ENCODE measurements at places on chromosomes 13 and 19.

DNA sequence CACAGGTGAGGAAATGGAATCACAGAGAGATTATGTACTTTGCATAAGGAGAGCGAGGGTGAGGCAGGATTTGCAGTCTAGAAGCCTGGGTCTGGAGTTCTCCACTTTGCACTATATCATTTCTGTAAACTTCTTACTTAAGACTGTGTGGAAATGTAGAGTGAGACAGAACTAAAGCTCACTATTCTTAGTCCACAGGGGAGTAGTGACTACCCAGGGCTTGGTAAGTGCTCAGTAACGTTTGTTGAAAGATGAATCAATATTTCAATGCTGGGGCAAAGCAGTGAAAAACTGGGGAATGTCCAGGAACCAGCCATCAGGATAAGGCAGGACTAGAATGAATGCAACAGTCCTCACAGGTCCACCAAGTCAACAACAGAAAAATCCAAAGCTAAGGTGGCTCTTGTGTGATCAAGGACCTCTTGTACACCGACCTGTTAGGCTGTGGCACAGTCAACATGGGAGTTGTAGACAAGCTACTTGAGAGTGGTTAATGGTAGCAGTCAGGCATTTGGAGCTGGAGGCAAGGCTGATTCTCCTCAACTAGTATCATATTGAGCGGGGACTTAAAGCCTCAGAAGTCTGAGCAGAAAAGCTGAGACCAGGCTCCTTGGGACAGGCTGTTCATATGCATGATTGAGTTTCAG, 929 bp upstream of the TNFSF13B start:
- no peak for DNase-seq

DNA sequence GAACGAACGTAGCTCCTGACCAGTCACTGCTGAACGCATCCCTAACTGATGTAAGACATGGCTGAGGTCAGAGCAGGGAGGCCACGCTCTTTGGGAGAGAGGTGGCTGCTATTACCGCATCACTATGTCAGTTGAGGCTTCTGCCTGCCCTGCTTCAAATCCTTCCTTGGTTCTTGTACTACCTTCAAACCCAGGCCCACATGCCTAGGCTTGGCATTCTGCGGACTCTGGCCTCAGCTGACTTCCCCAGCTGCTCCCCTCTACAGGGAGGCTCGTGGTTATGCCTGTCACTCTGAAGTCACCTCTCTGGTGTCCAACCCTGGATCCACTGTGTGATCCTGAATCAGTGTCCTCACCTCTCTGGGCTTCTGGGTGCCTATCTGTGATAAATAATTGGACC, 14.8 kb upstream of the MEIS3 start:
- no peak for DNase-seq

DNA sequence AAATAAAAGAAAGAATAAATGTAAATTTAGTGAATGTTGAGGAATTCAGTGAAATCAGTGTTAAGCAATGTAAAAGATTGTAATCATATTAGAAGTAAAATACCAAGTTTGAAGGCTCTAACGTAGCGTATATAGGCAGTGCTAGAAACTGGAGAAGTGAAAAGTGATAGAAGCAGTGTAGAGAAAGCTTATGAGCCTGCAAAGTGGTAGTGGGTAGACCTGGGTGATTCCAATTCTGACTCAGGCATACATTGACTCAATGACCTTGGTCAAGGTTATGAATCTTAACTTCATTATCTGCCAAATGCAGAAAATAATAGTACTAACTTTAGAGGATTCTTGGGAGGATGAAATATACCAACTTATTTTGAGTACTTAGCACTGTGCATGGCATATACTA, 4.1 kb downstream of the SLC10A2 start:
- no peak for DNase-seq

DNA sequence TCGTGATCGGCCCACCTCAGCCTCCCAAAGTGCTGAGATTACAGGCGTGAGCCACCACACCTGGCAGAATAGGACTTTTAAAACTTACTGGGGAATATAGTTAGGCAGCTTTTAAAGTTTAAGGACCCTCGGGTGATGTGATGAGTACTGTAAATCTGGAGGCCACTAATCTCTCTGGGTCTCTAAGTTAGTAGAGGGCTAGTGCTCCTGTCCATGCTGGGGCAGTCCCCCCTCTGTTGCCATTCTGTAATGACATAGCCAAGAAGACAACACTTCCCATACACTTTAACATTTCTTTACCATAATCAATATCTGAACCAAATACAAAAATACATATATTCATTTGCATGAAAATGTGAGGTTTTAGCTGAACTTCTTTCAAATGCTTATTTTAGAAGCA, 65.7 kb downstream of the IPO5 start:
- DNase-seq, result no peak

GRCh38 chr13:39370048-39370447, 232.9 kb downstream of the LHFPL6 start:
- DNase-seq, result no peak

DNA sequence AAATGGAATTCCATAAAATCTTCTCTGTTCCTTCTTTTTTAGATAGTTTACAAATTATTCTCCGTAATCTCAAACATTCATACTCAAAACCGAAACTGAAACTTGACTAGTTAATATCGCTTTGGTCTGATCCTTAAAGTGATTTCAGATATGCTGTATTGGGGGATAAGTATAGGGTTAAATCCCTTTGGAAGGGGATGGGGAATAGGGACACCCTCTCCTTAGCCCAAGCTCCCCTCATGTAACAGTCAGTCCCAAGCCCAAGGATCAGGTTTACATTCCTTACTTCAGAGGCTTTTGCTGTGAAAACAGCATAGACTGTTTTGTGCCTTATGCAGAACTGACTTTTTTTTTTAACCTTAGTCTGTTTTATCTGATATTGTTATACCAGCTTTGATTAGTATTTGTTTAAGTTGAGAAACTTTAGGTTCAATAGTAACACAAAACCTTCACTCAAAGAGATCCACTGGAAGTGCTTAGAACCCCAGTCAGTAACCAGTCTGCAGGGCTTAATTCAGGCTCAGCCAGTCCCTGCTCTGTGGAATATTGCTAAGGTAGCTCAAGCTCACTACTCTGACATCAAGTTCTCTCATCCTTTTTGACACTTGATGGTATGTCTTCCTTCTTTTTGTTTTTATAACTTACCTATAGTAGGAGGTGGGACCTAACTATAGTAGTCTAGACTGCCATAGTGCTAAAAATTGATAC, 10.5 kb downstream of the CDADC1 start:
- DNase-seq, result no peak
